Dermis blood vessel endothelial cell (primary cell): ENCODE measurements at places on chromosomes 13 and 19. TPM values are rescaled to one million over a fixed set of nuclear protein-coding genes. Genes with fewer than 3 reads are reported as not detected.

DEDD2 gene
- 27.3 and 29.4 TPM in 2 replicates for total RNA-seq

AZU1 gene
- not detected in 2 replicates for total RNA-seq

LGI4 gene
- 0.34 TPM in 1 of 2 replicates, not detected in the other for total RNA-seq

APOC1 gene
- total RNA-seq, result 1.7 and 1.9 TPM in 2 replicates

ZNF527 gene
- total RNA-seq, result 5.0 and 6.0 TPM in 2 replicates

HAUS5 gene
- total RNA-seq, result 4.8 and 11.1 TPM in 2 replicates

PAK4 gene
- 5.8 and 17.4 TPM in 2 replicates for total RNA-seq

ARHGAP45 gene
- 40.3 and 55.5 TPM in 2 replicates for total RNA-seq

KRTDAP gene
- total RNA-seq, result not detected in 2 replicates

MFSD12 gene
- 90.3 and 121 TPM in 2 replicates for total RNA-seq

CDX2 gene
- total RNA-seq, result not detected in 2 replicates

DCT gene
- total RNA-seq, result not detected in 2 replicates

ZNF98 gene
- total RNA-seq, result not detected in 2 replicates

CEACAM16 gene
- total RNA-seq, result 0.17 TPM in 1 of 2 replicates, not detected in the other

DPF1 gene
- 0.34 and 0.47 TPM in 2 replicates for total RNA-seq

NPHS1 gene
- total RNA-seq, result not detected in 2 replicates

CPAMD8 gene
- 2.0 and 3.7 TPM in 2 replicates for total RNA-seq

PRSS57 gene
- not detected in 2 replicates for total RNA-seq

SLC7A9 gene
- not detected in 2 replicates for total RNA-seq

TFPT gene
- 16.3 and 27.2 TPM in 2 replicates for total RNA-seq

BBC3 gene
- 24.5 and 26.9 TPM in 2 replicates for total RNA-seq

ZNF426 gene
- total RNA-seq, result 24.2 and 24.3 TPM in 2 replicates

ZFP14 gene
- total RNA-seq, result 3.3 and 5.6 TPM in 2 replicates

ZNF132 gene
- 7.5 and 7.6 TPM in 2 replicates for total RNA-seq

YJEFN3 gene
- total RNA-seq, result 0.14 and 0.17 TPM in 2 replicates

EBI3 gene
- total RNA-seq, result 0.47 and 3.1 TPM in 2 replicates

IGFL1 gene
- total RNA-seq, result not detected in 2 replicates

NOTCH3 gene
- 0.84 and 2.0 TPM in 2 replicates for total RNA-seq

USHBP1 gene
- total RNA-seq, result 48.6 and 75.9 TPM in 2 replicates

SIGLEC5 gene
- total RNA-seq, result not detected in 2 replicates

TMC4 gene
- total RNA-seq, result 0.14 and 0.68 TPM in 2 replicates

B3GNT3 gene
- total RNA-seq, result 0.42 TPM in 1 of 2 replicates, not detected in the other

OR10H1 gene
- not detected in 2 replicates for total RNA-seq

LAIR1 gene
- not detected in 2 replicates for total RNA-seq

RASA3 gene
- total RNA-seq, result 35.4 and 51.4 TPM in 2 replicates

OVOL3 gene
- total RNA-seq, result not detected in 2 replicates

MBOAT7 gene
- total RNA-seq, result 33.5 and 50.1 TPM in 2 replicates

ATP8A2 gene
- total RNA-seq, result 0.09 and 0.17 TPM in 2 replicates

CNMD gene
- not detected in 2 replicates for total RNA-seq

AMH gene
- 1.3 and 1.5 TPM in 2 replicates for total RNA-seq

METTL21C gene
- not detected in 2 replicates for total RNA-seq

PSENEN gene
- total RNA-seq, result 15.1 and 16.1 TPM in 2 replicates

KLK4 gene
- total RNA-seq, result not detected in 2 replicates

DAND5 gene
- 0.09 and 0.17 TPM in 2 replicates for total RNA-seq

ATP4A gene
- not detected in 2 replicates for total RNA-seq

HCST gene
- total RNA-seq, result 0.19 TPM in 1 of 2 replicates, not detected in the other

SMIM24 gene
- not detected in 2 replicates for total RNA-seq

PCDH8 gene
- under 0.01 TPM in 1 of 2 replicates, not detected in the other for total RNA-seq

ZNF730 gene
- total RNA-seq, result 1.2 and 4.1 TPM in 2 replicates
